ENCODE measurements at places on chromosomes 7 and 10.

DNA sequence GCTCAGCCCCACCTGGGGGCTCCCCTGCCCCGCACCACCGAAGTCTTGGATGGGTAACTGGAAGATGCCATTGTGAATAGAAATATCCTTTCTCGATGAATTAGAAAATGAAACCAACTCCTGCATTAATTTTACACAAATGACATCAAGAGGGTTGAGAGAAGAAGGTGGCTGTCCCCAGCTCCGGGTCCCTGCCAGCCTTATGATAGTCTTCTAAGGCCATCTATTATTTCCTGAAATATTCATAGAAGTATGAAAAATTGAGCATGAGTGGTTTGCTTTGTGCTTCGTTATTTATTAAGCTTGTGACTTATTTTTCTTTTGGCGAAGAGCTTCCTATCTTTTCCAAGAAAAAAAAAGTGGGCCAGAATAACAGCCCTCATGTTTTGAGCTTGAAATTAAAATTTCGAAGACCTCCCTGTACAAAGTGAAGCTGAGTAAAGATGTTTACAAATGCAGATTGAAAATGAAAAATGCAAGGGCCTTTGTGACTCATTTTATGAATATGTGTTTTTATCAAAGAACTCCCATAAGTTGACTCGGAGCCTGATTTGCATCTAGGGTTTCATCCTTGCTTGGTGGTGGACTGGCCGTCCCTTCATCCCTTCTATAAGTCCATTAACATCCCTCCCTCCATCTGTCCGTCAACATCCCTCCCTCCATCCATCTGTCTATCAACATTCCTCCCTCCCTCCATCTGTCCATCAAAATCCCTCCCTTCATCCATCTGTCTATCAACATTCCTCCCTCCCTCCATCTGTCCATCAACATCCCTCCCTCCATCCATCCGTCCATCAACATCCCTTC is 20.5 kb upstream of the CFAP46 start:
- DNase-seq, result no peak
- peaks cover 2% of the 10 kb centered on the region for H3K27me3 ChIP-seq
- no peak overlapping the region for H3K27ac ChIP-seq
- no peaks in the 10 kb centered on the region for H3K36me3 ChIP-seq

DNA sequence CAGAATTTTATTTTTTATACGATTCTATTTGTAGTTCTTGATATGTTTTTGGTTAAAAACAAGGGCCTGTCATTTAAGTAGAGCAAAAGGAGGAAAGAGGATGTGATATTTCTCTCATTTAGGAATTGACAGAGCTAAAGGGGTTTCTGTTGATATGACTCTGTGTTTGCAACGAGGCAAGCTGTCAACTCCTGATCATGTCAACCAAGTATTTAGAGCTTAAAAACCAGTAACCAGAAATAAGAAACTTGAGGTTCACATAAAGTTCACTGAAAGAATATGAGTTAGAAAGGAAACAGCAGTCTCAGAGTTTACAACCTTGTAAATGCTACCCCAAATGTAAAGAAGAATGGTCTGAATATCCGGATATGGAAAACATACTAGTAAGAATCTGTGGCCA is 434.2 kb downstream of the PARD3 start:
- H3K36me3 ChIP-seq, result no peaks in the 10 kb centered on the region

DNA sequence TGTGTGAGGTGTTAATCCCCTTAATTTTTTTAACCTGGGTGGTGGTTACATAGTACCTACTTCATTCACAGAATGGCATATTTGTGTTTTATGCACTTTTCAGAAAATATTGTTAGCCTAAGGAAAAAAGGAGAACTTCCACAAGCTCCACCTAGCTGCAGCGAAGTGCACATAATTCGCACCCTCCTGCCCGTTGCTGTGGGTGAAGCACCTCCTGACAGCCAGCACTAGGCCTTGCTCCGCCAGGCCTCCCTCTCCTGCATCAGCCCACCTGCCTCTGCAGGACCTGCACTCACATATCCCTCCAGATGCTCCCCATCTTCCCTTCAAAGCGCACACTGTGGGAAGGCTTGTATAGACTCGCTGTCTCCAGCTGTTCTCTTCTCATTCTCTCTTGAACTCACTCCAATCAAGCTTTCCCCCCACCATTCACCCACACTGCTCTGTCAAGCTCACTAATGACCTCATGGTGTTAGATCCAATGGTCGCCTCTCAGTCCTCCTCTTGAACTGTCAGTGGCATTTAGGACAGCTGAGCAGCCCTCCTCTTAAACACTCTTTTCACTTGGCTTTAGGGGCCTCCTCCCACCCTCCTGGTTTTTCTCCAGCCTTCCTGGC is 20.7 kb upstream of the GRID1 start:
- DNase-seq, result no peak
- no peaks in the 10 kb centered on the region for H3K4me1 ChIP-seq
- no peak overlapping the region for H3K4me3 ChIP-seq
- no peaks in the 10 kb centered on the region for H3K36me3 ChIP-seq
- peaks cover 23% of the 10 kb centered on the region for H3K27me3 ChIP-seq

GRCh38 chr10:93319896-93320295 is 162.2 kb downstream of the MYOF start:
- H3K27me3 ChIP-seq, result no peaks in the 10 kb centered on the region
- no peak overlapping the region for H3K4me3 ChIP-seq
- no peak for DNase-seq
- H3K36me3 ChIP-seq, result peaks cover 63% of the 10 kb centered on the region
- no peak overlapping the region for H3K27ac ChIP-seq
- H3K4me1 ChIP-seq, result no peaks in the 10 kb centered on the region

All from endothelial cell of umbilical vein (primary cell).